Right lung (tissue), 10 donors: ENCODE measurements at places on chromosomes 6 and 20.

DNA sequence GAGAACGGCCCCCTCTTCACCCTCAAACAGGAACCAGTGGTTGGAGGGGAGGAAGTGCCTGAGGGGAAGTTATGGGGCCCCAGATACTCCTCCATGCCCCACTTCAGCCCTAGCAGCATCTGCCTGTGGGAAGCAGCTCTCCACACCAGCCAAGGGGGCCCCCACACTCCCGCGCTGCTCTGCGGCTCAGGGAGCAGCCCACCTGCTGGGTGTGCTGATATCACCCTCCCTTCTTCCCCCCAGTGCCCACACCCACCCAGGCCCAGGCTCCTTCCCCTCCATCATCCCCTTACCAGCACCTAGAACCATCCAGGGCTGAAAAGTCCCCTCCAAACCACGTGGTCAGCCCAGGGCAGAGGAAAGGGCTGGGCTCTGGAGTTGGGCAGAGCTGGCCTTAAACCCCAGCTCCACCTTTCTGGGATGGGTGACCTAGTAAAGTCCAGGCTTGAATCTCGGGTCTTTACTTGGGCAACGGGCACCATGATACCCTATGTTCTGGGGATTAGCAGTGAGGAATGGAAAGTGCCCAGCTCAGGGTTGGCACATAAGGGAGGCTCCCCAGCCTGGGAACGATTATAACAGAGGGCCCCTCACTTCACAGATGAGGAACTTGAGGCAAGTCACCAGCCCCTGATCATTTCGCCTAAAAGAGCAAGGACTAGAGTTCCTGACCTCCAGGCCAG is 663 bp downstream of the LST1 start:
- DNase-seq = no peak

DNA sequence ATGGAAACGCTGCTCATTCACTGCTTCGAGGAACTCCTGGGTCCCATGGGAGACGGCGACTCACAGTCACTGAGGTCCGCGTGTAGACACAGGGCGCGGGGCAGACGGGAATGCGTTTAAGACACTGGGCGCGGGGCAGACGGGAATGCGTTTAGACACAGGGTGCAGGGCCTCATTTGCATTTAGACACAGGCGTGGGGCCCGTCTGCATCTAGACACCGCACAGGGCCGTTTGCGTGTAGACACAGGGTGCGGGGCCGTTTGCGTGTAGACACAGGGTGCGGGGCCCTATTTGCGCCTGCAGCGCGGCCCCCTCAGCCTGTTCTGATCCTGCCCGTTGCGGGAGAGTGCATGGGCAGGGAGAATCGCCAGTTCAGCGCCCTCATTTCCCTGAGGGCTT is 10.4 kb downstream of the DACT2 start:
- no peak for DNase-seq

DNA sequence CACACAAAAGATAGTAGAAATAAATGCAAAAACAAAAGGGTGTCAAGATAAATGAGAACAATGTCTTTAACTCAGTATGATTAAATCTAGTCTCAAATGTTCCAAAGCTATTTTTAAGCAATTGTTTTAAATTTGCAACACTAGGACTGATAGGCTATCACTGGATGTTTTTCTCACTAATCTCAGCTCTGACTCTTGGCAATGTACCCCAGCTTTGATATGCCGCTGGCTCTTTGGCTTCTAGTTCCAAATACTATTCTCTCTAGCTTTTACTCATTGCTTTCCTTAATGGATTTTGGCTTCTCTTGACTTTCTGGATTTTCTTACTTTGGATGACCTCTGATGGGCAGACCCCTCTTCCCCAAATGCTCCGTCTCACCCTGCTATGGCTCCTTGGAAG is 116.0 kb upstream of the SLC35B3 start:
- peak; percentile 64 for DNase-seq

DNA sequence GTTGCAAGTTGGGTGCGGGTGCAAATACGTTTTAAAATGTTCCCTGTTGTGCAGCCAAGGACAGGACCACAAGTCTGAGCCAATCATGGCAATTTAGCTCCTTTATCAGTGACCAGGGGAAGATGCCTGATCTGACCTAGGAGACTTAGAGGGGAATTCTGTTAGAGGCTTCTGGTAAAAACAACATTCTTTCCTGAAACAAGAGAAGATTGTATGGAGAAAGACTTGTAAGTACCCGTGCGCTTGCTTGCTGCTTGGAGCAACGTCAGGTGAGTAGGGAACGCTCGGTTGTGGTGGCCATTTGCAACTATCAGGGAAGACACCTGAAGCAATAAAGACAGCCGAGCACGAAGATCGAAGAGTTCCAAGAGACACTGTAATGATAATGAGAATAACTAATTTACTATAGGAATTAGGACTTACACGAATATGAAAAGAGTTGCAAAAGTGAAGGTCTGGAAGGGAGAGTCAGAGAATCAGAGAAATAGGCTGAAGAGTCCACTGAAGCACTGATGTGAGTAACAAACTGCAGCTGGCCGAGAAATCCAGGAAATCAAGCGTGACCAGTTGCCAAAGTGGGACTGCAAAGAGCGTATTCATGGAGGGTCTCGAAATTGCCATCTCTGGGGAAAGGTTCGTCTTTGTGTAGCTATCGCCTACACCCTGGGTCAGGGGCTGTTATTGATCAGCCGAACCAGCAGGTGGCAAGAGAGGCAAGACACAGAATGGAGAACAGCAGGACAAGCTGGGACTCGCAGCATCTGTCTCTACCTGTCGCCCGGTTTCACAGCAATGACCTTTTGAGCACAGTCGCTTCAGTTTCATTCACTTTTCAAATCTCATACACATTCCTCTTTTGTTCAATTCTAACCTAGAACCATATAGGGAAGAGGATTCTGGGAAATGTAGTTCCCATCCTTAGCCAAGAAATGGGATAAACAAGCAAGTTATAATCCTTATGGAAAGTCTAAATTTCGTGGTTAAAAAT is 26.1 kb downstream of the LOC128125822 start:
- DNase-seq = peak; percentile 69

GRCh38 chr6:98946879-98947410 is 801 bp downstream of the FBXL4 start:
- no peak for DNase-seq

GRCh38 chr6:150539568-150539967 is 60.1 kb upstream of the PLEKHG1 start:
- no peak for DNase-seq

- no peak for DNase-seq
Observed at GRCh38 chr20:43124241-43124640, 65.5 kb downstream of the PTPRT start.

DNA sequence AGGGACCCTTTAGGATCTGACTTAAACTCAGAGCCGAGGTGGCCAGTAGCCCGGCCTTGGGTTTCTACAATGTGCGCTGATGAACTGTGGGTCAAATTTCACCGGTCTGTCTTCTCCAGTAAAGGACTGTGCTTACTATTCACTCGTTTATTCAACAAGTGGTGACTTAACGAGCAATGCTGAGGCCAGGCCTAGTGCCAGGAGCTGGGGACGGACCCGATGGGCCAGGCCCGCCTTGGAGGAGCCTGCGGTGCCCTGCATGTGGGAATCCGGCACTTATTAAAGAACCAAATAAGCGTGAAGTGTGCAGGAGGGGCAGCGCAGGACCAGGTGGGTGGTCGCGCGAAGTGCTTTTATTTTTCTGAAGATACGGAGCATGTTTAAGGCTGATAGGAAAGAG is 24.0 kb downstream of the CTCFL start:
- DNase-seq = no peak

- DNase-seq = no peak
Observed at GRCh38 chr20:24502661-24503060, 33.2 kb downstream of the SYNDIG1 start.

GRCh38 chr6:97110626-97111025 is 172.4 kb downstream of the MMS22L start:
- DNase-seq = no peak

DNA sequence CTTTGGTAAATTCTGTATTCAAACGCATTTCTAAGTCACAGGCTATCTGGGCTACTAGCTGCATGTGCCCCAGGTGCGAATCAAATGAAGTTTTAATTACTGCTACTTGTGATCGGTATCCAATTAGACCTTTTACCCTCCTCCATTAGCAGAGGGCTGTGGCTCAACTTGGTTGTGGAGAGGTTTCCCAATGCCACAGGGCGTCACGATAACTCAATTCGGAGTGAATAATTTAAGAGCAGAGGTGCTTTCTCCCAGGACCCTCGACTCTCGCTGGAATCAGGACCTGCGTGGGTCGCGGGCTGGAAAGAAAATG is 640 bp downstream of the SAYSD1 start:
- no peak for DNase-seq

- no peak for DNase-seq
Observed at GRCh38 chr20:30484009-30484748, 773.3 kb upstream of the DEFB115 start.

DNA sequence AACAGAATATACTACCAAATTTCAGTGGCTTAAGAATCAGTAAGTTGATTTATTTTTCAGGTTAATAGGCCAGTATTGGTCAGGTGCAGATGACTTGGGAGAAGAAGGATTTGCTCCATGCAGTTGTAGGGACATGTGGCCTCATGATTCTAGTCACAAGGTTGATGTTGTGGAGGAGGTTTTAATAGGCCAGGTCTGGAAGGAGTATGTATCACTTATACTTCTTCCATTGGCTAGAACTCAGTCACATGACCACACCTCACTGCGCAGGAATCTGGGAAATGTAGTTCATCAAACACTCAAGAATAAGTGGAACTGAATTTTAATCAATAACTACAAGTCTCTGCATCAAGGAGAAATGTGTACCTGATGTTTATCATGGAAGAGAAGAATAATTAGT is 281.5 kb upstream of the QKI start:
- no peak for DNase-seq

DNA sequence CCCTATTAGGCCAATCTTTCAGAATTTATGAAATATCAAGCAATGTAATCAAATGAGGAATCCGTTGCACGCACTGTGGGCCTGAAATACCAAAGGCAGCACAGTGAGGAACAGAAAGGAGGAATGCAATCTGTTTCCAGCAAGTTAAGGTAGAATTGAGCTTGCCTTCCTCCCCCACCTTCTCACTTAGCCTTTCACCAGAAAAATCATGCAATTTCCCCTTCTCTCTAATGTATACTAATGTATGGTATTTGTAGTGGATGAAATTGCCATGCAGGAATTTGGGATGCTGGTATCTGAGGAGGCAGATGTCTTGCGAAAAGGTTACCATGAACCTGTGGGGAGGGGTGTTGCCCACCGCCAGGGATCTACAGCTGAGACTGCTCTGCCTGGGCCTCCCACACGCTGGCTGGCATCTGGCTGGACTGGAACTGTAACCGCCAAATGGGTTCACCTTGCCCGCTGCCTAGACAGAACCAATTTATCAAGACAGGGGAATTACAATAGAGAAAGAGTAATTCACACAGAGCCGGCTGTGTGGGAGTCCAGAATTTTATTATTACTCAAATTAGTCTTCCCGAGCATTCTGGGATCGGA is 222.4 kb upstream of the MYLIP start:
- no peak for DNase-seq

DNA sequence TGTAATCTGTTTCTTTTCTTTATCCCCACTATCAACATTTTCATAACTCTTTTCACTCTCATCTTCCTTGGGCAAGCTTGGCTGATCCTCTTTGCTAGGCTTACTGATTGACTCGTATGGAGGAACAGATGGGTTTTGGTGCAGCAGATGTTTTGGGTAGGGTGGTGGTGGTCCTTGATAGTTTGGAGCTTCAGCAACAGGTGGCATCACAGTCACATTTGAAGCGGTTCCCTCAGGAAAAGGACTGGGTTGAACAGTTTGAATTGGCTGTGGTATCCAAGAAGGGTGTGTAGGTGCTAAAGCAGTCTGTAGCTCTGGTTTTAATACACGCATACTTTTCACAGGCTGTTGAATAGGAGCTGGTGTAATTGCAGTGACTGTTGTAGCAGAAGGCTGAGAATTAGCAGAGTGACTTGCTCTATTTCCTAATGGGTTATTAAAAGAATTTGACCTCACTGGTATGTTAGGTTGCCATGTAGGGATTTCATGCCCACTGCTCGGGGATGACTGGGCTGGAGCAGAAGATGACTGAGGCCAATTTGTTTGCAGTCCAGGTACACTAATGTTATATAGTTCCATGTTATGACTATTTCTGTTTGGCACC is 34.5 kb downstream of the LATS1 start:
- no peak for DNase-seq

- no peak for DNase-seq
Observed at GRCh38 chr20:6611911-6612605, 155.4 kb upstream of the BMP2 start.

DNA sequence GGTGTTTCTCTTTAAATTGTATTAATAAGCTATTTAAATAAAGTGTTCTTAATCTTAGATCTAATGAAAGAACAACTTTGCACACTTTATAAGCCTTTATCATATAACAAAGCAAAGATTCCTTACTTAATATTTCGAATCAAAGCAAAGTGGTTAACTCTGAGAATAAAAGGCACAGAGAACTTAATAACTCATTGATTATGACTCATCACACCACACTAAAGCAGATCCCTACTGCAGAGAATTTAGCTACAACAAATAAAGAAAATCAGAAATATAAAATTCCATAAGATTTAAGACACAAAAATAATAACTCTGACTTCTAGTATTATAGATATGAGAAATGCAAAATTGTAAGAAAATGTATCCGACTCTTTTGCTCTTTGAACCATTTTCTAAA is 135.6 kb upstream of the RUNX2 start:
- DNase-seq = no peak

DNA sequence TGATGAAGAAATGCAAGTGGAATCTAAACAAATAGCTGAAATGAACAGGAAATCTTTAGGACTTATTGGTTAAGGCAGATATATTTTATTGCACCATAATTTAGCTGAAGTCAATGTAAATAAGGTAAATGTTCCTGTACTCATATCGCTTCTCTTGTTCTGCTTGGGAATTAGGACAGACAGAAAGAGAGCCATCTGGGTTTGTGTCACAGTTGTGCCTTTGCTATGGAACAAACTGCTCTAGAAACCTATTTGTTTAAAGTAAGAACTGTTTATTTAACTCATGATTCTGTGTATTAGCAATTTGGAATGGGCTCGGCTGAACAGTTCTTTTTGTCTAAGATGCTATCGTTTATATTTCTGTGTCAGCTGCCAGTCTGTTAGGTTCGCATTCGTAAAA is 143.8 kb upstream of the KHDRBS2 start:
- no peak for DNase-seq

DNA sequence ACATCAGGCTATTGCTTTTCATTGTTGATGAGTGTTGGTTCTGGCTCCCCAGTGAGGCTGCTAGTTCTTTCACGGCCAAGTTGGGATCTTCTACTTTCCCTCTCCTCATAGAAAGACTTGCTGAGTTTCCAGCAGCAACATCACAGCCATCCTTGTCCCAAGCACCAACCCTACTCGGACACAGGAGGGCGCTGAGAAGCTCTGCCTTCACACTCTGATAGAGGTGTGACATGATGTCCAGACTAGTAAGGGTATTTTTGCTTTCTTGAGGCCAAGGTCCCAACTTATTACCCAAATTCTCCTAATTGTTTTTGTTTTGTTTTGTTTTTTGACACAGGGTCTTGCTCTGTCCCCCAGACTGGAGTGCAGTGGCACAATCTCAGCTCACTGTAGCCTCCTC is 3.0 kb upstream of the GCM1 start:
- DNase-seq = no peak
